GM12878 (cell line): ENCODE measurements at places on chromosomes 16 and 17. TPM values are rescaled to one million over a fixed set of nuclear protein-coding genes. Genes with fewer than 3 reads are reported as not detected.

ACLY gene
- 112 and 116 TPM in 2 replicates for polyA plus RNA-seq

DNA sequence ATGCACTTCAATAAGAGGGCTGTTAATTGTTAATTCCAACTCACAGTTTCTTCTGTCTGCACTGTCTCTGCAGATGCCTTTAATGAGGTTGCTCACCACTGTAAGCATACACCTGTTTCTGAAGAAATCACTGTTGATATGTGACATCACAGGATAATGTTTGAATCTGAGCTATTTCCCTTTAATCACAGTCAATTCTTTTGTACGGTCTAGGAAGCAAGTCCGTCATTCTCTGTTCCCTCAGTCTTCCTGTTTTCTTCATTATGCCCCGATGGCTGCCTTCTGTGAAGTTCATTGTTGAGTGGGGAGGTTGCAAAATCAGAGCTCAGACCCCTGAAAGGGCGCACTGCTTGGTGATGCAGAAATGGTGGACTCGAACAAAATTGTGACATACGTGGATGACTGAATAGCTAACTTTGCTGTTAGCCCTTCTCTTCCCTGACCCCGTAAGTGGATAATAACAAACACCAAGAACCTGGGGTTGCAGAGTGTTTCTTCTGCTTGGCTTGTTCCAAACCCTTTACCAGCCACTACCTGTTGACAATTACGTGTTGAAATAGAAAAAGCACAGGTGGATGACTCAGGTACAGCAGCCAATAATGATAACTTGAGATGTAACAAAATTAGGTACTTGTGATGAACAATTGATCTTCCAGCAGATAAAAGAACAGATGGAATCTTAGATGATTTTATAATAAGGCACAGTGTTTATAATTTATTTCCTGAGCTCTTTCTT, 71.9 kb upstream of the AXIN2 start:
- no peak for DNase-seq

TLCD3B gene
- polyA plus RNA-seq: not detected in 2 replicates

- DNase-seq: no peak
Observed at GRCh38 chr17:81664051-81664470, 2.3 kb downstream of the OXLD1 start.

GRCh38 chr17:79619196-79619595, 8.3 kb upstream of the RBFOX3 start:
- DNase-seq: no peak
